HFFc6 (cell line): ENCODE measurements at places on chromosomes 3 and 15. TPM values are rescaled to one million over a fixed set of nuclear protein-coding genes. Genes with fewer than 3 reads are reported as not detected.

- no peak for DNase-seq
Measured at GRCh38 chr15:95975212-95975611, 355.3 kb upstream of the NR2F2 start.

GRCh38 chr3:124761250-124761796 lies 31.1 kb downstream of the UMPS start:
- peak; percentile 66 for DNase-seq

TMEM207 gene
- total RNA-seq = not detected in 3 replicates

DNA sequence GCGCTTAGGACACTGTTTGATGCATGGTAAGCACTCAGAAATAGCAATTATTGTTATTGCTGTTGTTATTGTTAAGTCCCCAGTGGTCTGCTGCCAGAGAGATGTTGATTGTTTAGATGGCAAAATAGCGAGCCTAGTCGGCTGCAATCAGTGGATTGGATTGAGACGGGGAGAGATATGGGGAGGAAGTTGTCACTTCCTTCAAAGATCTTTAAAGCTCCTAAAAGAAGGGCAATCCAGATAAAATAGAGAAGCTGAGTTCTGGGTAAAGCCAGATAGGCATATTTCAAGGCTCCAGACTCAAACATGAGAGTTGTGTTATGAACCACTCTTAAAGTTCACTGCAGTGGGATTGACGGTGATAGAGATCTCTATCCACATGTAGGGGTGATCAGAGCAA lies 64.5 kb downstream of the RYR3 start:
- DNase-seq = no peak

TMC3 gene
- not detected in 3 replicates for total RNA-seq

DNA sequence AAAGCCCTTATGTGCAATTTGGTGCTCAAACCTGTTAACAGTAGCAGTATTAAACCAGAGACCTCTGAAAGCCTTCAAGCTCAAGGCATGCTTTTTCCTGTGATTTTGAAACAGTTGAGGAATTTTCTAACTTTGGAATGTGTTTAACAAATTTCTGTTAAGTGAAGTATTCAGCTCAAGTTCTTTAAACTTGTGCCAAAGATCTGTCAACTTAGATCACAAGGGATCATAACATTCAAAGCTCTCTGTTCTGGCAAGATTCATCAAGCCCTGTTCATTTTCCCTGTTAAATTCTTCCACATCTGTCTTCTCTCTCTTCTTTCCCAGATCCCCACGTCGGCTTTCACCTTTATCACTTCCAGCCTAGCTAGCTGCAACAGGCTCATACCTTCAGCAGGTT lies 28.8 kb upstream of the RYK start:
- no peak for DNase-seq

GRCh38 chr3:60017631-60018030 lies 967.8 kb upstream of the CFAP20DC start:
- DNase-seq = no peak

GRCh38 chr3:110375751-110376518 lies 695.7 kb upstream of the NECTIN3 start:
- DNase-seq = no peak

CHST2 gene
- 2.7 to 4.2 TPM (median 3.7 TPM) in 3 replicates for total RNA-seq

DNA sequence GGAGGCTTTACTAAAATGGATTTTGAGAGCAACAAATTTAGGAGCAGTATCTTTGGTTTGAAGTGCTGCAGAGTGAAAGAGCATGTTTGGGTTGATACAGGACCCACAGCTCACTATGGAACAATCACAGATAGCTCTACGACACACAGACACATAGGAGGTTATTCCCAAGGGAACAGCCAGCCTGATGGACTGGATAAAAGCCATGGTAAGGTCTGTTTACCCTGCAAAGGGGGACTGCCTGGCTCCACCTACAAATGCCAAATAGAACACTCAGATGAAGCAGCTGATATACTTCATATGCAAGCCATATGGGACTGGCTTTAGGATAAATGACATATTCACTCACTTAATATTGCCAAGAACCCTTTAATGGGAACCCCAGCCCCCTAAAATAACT lies 75.4 kb downstream of the CDC25A start:
- no peak for DNase-seq

GRCh38 chr3:196969660-196970546 lies 1.3 kb upstream of the PIGZ start:
- no peak for DNase-seq

DNA sequence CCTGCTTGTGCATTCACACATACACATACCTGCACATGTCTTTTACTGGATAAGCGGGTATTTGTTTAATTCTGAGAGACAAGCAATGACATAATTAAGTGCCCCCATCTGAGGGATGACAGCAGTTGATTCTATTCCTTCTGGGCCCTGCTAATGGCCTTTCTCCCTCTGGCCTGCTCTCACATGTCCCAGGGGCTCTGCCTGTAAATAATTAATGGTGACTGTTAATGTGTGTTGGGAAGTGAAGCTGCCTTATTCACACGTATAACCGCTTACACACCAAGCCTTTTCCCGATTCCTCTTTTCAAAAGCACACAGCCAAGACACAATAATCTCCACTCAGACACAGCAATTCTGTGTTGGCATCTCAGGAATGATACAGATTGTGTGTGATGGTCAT lies 47.8 kb downstream of the LRRK1 start:
- no peak for DNase-seq

PRSS50 gene
- not detected in 2 replicates for total RNA-seq

LRTM1 gene
- not detected in 3 replicates for total RNA-seq

DTWD1 gene
- total RNA-seq = 36.0 to 46.8 TPM (median 46.5 TPM) in 3 replicates

CLK3 gene
- 44.6 to 47.7 TPM (median 47.5 TPM) in 3 replicates for total RNA-seq

GRCh38 chr3:79726786-79727185 lies 41.0 kb downstream of the ROBO1 start:
- DNase-seq = no peak

DNA sequence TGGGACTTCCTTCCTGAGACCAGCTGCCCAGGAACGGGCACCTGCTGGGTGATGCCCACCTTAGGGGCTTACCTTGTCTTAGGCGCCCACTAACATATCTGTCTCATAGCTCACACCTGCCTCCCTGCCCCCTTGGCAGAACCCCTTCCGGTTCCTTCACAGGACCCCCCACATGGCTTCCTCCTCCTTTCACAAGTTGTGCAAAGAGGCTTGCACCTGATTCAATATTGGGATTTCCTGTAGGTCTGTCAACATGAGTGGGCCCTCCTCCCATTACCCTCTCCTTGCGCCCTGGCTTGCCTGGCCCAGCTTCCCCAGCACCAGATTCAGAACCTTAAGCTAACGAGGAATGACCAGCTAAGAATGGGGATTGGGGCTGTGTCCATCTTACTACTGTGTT lies 633 bp downstream of the THPO start:
- no peak for DNase-seq

DNA sequence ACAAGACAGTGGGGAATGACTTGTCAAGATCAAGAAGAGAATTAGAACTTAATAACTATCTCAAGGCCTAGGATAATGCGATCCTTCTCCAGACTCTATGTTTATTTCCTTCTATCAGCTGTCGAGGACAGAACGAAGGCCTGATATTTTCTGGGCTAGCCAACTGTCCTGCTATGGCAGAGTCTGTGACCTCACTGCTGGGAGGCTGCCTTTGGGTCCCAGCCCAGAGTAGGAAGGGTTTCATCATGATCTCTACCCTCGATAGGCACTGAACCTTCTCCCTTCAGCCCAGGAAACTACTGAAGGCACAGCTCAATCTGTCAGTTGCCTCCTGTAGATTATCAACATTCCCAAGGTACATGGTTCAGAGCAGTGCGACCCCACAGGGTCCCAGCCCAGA lies 237.2 kb downstream of the ATP8B4 start:
- DNase-seq = no peak

C2CD4A gene
- total RNA-seq = not detected in 2 replicates

DNA sequence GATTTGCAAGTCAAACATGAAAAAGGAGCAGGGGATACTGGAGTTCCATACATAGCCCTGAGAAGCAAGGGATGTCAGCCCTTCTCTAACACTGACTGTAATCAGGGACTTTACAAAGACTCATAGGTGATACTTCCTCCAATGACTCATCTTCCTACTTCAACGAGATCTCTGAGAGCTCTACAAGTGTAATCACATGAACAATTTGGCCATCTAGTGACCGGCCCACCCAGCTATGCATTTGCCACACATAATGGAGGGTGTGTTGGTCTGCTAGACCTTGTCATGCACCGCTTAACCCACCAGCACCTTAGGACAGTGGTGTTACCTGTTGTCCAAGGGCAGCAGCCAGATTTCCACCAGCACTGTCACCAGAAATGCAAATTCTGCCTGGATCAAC lies 75.3 kb downstream of the NCEH1 start:
- no peak for DNase-seq

DNA sequence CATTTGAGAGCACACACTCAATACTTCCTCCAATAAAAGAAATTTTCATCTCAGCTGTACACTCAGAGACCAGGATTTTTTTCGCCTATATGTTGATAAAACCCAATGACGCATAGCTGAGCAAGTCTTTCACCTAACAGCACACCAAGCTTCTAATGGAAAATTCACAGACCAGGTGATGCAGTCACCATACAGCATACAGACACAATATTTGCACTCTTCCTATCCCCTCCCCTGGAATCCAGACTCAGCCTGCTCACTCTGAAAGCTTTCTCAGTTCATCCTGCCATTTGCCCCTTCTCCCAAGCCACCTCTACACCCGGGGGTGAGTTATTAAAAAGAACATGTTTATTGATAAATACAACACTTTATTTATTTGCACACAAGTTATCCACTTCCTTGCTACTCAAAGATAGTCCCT lies 1.7 kb downstream of the TBC1D5 start:
- DNase-seq = peak; percentile 44

DNA sequence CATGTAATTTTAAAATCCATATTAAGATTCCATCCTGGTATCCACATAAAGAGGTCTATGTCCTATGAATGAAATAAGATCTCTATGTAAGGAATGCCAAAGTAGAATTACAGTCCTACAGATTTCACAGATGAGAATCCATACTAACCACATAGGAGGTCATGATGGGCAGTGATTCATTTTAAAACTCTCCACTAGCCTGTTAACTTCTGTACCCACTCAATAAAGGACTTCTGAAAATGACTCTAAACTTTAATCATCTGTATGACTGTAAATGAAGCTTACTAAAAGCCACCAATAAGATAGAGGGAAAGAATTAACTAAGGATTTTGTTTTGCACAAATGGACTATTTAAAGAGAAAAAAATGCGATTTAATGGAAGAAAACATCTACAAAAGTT lies 28.7 kb downstream of the MORC1 start:
- no peak for DNase-seq

- peak; percentile 4 for DNase-seq
Measured at GRCh38 chr3:76570436-76571057, 469.4 kb upstream of the ROBO2 start.

GRCh38 chr3:62226601-62227339 lies 146.6 kb downstream of the FEZF2 start:
- no peak for DNase-seq

SUCLG2 gene
- total RNA-seq = 51.1 and 72.2 TPM in 2 replicates

- DNase-seq = no peak
Measured at GRCh38 chr3:155418407-155418806, 124.9 kb upstream of the STRIT1 start.

- peak; percentile 53 for DNase-seq
Measured at GRCh38 chr3:143203848-143204247, 84.3 kb downstream of the CHST2 start.

GOLGA8N gene
- total RNA-seq = 0.62 to 1.4 TPM (median 1.2 TPM) in 3 replicates

CCR4 gene
- total RNA-seq = not detected in 3 replicates

DNA sequence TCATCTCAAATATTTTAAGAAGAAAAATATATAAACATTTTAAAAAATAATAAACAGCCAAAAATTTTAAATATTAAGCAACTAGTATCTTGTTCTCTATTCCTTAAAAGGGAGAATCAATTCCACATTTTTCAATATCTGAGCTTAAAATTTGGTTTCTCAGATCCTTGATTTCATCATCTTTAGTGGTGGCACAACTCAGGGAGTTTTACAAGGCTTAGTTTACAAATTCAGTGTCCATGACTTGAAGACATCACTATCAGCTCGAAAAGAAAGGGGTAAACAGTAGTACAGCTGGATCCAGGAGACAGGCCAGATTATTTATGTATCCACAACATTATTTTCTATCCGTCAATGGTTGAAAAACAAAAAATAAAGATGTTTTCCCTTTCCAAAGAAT lies 11.6 kb downstream of the IGF2BP2 start:
- no peak for DNase-seq

FES gene
- 0.41 to 1.1 TPM (median 0.95 TPM) in 3 replicates for total RNA-seq

DNA sequence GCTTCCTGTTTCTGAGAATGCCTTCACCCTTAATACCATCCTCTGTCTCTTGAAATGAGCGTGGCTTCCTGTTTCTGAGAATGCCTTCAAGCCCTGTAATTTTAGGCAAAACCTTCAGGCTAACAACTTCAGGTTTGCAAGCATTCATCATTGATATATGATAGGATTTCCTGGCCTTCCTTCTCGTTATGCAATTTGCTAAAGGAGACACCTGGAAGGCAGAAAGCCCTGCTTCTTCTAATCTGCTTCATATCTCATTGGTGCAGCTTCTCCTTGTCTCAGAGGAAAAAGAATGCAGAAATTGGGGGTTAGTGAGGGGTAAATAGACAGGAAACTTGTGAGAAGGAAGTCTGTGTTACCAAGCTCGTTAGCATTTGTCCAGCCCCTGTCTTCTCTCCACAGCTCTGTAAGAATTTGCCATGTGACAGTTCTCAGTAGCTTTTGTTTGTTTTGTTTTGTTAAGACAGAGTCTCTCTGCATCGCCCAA lies 7.3 kb downstream of the ARL6IP5 start:
- DNase-seq = no peak
